ENCODE measurements at places on chromosomes 5 and 9.

DNA sequence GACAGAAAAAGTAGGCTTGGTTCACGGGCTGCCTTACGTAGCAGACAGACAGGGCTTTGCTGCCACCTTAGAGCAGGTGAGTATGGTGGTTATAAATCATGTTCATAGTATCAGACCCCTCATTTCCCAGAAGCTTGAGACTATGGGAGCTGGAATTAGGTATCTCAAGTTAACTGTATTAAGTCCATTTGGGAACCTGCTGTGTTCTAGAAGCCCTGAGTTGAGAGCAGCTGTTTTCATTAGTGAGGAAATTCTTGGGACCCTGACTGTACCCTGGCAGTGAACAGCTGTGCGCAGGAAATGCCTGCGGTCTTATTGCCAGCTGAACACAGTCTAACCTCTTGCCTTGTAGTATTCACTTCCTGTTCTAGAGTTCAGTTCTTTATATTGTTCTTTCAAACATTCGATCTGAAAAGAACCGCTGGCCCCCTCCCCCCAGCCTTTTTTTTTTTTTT is 29.8 kb downstream of the UGCG start:
- DNase-seq = no peak

DNA sequence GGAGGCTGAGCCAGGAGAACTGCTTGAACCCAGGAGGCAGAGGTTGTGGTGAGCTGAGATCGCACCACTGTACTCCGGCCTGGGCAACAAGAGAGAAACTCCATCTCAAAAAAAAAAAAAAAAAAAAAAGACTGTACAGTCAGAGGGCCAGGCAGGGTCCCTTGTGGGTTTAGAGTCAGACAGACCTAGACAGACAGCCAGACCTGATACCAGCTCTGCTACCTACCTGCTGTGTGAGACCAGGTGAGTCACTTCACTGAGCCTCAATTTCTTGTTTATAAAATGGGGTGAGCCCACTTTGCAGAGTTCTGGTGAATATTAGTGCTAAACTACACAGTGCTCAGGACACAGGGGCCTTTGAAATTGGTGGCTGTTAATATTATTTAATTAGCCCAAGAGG is 19.7 kb downstream of the TRIM14 start:
- no peak for DNase-seq

GRCh38 chr5:124310453-124310852 is 436.0 kb downstream of the ZNF608 start:
- no peak for DNase-seq

GRCh38 chr5:151068433-151069197 is 12.2 kb downstream of the TNIP1 start:
- no peak for DNase-seq

GRCh38 chr5:29277642-29278041 is 1915.8 kb upstream of the CDH6 start:
- DNase-seq = no peak

DNA sequence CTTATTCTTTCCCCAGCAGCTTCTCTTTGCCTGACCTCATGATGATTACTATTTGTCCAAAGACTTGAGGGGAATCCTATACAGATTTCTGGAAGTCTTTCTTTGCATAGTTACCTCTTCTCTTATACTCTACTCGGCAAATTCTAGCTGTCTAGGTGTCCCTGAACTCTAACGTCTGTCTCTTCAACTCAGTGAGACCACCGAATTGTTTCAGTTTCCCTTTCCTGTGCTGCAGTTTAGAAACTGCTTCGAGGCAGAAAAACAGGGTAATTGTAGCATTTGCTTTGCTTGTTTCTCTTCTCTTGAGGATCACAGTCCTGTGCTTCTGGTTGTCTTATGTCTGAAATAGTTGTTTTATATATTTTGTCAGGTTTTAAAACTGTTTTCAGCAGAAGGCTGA is 14.8 kb downstream of the LVRN start:
- DNase-seq = no peak

GRCh38 chr9:126429190-126429589 is 102.6 kb downstream of the MVB12B start:
- DNase-seq = no peak

DNA sequence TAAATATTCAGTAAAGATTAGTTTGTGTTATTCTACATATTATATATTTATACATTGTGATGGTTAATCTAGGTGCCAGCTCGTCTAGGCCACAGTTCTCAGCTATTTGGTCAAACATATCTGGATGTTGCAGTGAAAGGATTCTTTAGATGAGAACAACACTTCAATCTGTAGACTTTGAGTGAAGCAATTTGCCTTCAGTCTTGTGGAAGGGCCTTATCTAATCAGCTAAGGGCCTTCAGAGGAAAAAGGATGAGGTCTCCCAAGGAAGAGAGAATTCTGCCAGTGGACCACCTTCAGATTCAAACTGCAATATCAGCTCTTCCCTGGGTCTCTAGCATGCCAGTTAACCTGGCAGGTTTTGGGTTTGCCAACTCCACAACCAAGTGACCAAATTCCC is 112.0 kb downstream of the SH3TC2 start:
- DNase-seq = no peak

DNA sequence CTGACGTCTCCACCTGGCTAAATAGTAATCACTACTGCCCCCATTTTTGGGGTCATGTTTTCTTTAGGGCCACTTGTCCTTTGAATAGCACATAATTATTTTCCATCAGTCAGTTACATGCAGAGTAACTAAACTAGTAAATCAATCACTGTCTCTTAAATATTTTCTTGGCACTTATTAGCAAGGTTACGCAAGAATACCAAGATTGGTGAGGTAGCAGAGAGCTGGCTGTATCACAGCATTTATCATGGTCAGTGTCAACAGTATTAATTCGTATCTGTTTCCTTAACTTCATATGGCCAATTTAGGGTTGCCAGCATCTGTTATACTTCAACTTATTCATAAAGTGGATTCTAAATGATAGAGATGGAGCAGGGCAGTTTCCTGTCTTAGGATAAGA is 346.8 kb upstream of the FAM174A start:
- no peak for DNase-seq

- DNase-seq = no peak
Measured at GRCh38 chr5:95631255-95631958, 11.5 kb downstream of the GPR150 start.

GRCh38 chr5:160445132-160445531 is 23.5 kb downstream of the PTTG1 start:
- no peak for DNase-seq

DNA sequence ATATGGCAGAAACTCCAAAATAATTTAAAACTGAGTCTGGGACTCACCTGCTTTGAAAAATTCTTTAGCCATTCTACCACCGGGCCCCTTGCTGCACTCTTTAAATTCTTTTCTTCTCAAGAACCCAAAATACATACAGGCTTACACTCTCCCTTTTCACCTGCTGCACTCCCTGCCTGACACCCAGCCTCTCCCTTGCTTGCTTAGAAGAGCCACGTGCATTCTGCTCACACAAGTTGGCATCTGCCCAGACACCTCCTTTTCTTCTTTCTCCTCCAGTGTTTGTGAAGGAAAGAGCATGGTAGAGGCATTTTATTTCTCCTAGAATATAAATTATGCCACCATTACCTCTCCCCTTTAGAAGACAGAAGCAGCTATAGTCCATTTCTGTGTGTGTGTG is 39.0 kb upstream of the AOPEP start:
- no peak for DNase-seq

GRCh38 chr5:175686826-175687225 is 29.0 kb downstream of the HRH2 start:
- no peak for DNase-seq

DNA sequence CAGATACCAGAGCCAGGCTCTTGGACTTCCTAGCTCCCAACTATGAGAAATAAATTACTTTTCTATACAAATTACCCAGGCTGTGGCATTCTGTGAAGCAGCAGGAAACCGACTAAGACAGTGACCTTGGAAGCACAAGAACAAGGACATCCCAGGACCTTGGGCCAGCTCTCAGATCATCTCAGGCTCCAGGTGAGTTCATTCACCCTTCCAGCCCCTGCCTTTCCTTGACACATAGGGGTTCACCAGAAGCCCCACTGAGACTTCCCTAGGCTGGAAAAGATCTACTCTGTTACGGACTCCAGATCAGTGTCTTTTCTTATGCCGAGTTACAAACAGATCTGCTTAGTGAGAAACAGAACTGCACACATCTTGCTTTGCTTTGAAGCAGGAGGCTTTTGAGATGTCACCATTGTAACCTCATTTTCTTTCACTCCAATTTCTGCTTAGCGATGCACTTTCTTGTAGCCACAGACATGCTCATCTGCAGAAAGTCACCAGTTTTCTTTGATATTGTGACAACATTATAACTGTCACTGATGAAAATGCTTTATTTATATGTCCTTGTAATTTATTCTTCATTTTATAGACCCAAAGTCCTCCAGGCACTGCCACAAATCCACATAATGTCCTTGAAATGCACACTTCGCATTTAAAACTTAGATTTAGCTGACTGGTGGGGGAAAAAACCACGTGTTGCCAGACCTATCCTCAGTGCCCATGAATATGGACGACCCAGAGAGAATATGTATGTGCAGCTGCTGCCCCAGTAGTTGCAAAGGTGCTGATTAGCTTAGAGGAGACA is 8.1 kb downstream of the CD180 start:
- no peak for DNase-seq

DNA sequence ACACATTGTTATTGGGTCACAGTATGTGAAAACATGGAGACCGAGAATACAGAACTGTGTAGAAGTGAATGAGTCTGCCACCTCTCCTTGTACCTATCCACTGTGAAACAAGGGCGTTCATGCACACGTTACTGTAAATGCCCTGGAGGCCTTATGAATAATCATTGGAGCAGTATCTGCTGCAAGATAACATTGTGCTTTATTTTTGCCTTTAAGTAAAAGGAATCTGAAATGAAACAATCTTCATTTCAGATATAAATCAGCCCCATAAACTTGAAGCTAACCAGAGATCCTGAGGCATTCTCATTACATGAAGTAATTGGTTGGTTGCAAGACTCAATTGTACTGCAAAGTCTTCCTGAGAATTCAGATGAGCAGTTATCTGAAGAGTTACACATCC is 419.6 kb downstream of the KDM4C start:
- no peak for DNase-seq

- DNase-seq = no peak
Measured at GRCh38 chr9:101130054-101130453, 101.5 kb downstream of the PLPPR1 start.

DNA sequence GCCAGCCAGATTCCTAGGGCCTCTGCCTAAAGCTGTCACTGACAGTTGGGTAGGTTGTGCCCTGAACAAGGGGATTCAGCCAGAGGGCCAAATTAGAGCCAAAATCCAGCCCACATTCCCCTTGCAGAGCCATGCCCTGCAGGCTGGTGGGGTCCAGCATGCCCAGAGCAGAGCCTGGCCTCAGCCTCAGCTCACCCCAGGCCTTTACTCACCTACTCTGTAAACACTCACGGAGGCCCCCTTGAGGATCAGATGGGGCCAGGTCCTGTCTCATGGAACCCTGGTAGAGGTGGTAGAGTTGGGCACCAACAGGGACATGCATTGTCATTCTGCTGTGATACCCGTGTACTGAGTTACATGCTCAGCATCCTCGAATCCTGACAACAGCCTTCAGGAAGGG is 74.9 kb downstream of the LMX1B start:
- no peak for DNase-seq

DNA sequence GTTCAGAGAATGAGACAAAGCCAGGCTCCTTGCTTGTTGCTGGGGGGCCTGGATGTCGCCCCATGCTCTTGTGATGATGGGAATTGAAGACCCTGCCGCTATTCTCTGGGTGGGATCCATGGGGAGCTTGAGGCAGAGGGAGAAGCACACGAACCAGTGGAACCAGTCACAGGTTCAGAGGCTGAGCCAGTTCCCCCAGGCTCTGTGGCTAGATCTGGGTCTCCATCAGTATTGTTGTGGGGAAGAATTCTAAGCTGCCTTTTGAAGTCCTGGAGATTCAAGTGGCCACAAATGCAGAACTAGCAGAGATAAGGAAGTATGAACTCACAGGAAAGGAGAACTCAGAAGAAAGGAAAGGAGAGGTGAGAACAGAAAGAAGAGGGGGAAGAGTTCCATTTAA is 219.4 kb downstream of the MSX2 start:
- DNase-seq = no peak

- no peak for DNase-seq
Measured at GRCh38 chr9:23255346-23255745, 570.7 kb downstream of the ELAVL2 start.

Data from Caco-2 (cell line).